ENCODE measurements at places on chromosomes 2 and 18.

- DNase-seq = no peak
Measured at GRCh38 chr2:18433872-18434271, 126.6 kb downstream of the RDH14 start.

DNA sequence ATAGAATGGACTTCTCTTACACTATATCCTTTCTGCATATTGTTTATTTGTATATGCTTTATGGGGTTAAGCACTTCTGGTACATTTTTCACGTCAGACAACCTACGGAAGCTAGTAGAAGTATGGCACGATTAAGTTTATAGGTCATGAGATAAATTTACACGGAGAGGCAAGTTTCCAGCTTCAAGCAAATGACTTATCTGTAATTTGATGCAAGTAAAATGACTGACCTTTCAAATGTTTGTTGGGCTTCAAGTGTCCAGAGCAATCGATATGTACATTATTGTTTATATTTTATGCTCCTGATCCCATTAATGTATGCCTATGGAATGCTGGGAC is 97.5 kb upstream of the EFEMP1 start:
- no peak for DNase-seq

DNA sequence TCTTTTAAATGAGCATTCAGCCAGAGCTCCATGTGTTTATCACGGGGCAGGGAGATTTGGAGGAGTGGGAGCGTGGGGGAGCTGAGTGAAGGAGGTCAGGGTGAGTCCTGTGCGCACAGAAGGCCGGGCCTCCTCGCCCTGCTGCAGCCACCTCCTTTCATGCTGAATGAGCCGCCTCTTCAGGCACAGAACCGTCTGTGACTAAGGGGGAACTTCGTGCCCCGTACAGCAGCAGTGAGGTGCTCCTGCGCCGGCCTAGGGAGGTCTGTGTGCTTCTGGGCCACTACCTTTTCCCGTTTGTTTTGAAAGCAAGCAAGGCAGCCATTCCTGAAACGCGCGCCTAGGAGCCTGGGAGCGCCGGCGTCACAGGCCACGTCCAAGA is 27.1 kb upstream of the ZNF516 start:
- DNase-seq = no peak

- DNase-seq = no peak
Measured at GRCh38 chr2:237258116-237258515, 155.8 kb downstream of the COL6A3 start.

- no peak for DNase-seq
Measured at GRCh38 chr2:217822296-217823252, 180.2 kb downstream of the TNS1 start.

GRCh38 chr2:85534099-85534498 is 4.9 kb upstream of the MAT2A start:
- DNase-seq = no peak

- DNase-seq = no peak
Measured at GRCh38 chr2:16633621-16634430, 31.8 kb downstream of the CYRIA start.

DNA sequence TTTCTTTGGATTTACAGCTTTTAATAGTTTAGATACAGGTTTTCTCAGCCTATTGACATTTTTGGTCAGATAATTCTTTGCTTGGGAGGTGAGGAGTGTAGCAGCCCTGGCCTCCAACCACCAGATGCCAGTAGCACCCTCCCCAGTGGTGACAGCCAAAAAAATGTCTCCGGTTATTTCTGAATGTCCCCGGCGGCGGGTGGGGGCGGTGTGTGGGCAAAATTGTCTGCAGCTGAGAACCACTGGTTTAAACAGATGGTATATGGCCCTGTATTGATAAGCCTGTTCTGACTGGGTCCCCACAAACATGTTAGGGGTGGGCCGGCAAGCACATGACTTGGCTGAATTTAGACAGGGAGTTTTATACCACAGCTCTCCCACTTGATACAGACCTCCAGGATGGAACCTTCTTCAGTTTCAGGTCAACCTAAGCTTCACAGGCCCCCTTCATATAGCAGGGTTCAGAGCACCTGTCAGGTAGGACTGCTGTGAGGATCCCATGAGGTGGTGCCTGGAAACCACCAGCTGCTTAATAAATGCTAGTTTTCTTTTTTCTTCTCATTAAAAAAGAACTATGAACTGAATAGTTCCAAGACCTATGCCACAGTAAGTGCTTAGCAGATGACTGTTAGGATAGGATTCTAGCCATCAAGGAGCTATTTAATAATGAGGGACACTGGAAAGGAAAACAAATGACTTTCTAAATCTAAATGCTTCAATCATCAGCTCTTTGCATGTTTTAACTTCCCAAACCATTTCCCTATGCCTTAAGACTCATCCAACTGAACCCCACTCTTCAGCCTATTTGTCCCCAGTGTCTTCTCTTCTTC is 18.1 kb downstream of the LPIN2 start:
- DNase-seq = no peak

- DNase-seq = no peak
Measured at GRCh38 chr2:28321426-28321825, 71.2 kb upstream of the FOSL2 start.

- no peak for DNase-seq
Measured at GRCh38 chr2:20614201-20615067, 36.5 kb downstream of the HS1BP3 start.

- no peak for DNase-seq
Measured at GRCh38 chr2:74550231-74550630, 3.5 kb downstream of the LOXL3 start.

- DNase-seq = no peak
Measured at GRCh38 chr2:152406119-152406835, 71.3 kb downstream of the FMNL2 start.

GRCh38 chr2:33062665-33063250 is 116.0 kb downstream of the LTBP1 start:
- no peak for DNase-seq

DNA sequence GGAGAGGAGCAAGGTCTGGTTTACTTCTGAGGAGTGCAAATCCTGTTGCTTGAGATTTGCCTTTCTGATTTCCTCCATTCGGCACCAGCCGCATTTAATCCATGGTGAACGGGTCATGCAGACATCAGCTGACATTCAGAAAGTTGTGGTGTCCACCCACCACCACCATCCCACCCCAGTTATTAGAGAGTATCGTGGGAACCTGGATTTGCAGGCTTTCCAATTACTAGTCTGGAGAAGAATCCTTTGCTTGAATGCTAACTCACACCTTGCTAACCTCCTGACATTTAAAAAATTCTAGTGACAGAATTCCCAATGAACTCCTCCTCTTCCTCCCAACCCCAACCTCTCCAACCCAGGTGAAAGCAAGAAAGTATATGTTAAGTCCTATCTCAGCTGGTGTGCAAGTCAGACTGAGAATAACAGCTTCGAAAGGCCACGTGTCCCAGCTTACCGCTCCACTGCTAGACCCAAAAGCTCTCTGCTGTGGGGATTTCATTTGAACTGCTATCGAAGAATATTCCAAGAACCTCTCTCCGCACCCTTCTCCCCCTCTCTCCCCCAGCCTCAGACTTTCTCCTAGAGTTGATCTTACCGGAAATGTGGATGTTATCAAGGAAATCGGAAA is 17.7 kb downstream of the BCL11A start:
- no peak for DNase-seq

DNA sequence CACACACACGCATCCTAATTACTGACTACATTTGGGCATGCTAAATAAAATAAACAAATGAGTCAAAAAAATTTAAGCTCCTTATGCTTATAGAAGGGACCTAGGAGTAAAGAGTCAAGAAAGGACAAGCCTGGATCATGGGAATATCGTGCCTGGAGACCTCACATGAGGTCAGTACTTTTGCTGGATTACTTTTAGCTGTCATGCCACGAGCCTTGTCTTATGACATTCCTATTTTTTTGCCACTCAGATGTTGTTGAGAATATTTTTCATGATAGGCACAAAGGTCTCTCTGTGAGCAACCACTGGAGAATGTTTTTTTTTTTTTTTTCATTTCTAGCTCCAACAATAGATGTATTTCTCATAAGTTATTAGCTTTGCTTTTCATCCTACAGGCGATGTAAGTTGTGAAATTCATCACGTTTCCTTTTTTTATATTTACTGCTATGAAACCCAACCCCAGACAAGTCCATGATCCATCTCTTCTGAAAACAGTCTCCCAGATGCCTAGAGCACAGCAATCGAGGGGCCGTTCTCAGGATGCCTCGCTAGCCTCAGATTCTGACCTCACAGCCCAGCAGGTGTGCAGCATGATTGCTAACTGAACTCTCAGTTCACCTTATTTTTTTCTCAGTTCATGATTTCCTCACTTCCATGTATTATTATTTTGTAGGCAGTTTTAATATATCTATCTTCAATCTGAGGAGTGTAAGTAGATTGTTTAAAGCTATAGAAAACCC is 464.5 kb downstream of the IRS1 start:
- no peak for DNase-seq

- no peak for DNase-seq
Measured at GRCh38 chr2:135485441-135485840, 45.6 kb downstream of the ZRANB3 start.

DNA sequence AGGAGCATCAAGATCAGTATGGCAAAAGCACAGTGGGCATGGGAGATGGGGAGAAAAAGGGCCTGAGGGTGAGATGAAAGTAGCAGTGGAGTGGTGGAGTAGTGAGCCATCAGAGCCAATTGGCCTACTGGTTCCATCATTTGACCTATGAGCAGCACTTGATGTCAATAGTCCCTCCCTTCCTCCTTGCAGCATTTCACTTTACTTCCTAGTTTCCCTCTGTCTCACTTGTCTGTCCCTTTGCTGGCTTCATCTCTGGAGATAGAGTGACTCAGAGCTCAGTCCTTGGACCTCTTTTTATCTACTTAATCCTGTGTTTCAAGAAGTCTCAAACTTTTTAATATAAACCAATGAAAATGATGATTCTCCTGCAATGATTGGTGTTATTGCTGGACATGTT is 32.1 kb downstream of the FBXO48 start:
- DNase-seq = no peak

GRCh38 chr2:63425606-63426005 is 162.7 kb downstream of the WDPCP start:
- no peak for DNase-seq

GRCh38 chr18:76374330-76375281 is 120.4 kb downstream of the ZNF516 start:
- DNase-seq = peak; percentile 44

- DNase-seq = no peak
Measured at GRCh38 chr18:61064911-61065310, 268.3 kb upstream of the CDH20 start.

DNA sequence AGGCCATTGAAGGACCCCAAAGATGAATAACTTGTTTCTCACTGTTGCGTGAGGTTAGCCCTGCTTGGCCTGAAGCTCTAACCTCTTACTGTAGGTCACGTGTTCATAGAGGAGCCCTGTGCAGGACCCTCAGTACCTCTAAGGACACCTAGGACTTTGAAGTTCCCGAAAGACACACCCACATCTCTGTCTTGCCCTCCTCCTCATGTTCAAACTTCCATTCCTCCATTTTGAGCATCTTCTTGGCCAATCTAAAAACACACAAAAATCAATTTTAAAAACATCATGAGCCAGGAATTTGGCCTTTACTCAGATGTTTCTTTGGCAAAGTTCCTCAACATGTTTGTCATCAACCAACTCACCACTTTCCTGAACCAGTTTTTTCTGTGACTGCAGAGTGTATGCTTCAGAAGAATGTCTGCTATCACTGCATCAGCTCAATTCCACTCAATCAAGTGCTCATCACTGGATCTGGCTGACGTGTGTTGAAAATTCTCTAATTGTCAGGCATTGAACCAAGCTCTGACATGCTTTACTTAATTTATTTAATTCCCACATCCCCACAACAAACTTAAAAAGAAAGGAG is 101.6 kb downstream of the AP1S3 start:
- no peak for DNase-seq

GRCh38 chr2:183038341-183039300 is at the start of gene NCKAP1:
Gene NCKAP1 (minus strand): TSS chr2:183038457. CDS start chr2:183038099, 358 bp downstream.
- peak; percentile 84 for DNase-seq

GRCh38 chr2:121790276-121790956 is 35.0 kb downstream of the TSN start:
- DNase-seq = no peak

DNA sequence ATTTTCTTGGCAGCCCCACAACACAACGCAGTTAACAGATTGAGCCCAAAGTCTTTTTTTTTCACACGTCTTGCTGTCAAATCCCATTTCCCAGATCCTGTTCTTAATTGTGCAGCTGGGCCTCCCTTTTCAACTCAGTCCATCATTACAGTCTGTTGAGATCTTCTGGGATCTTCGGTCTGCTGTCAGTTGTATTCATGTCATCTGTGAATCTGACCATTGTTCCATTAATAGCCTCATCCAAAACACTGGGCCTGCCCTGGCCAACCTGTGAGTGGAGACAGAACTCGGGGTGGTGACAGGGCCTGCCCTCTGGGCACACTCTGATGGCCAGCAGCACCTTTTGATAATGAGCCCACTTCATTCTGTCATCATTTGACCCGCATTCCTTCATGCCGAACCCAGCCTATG is 39.7 kb upstream of the SEMA4C start:
- DNase-seq = no peak

DNA sequence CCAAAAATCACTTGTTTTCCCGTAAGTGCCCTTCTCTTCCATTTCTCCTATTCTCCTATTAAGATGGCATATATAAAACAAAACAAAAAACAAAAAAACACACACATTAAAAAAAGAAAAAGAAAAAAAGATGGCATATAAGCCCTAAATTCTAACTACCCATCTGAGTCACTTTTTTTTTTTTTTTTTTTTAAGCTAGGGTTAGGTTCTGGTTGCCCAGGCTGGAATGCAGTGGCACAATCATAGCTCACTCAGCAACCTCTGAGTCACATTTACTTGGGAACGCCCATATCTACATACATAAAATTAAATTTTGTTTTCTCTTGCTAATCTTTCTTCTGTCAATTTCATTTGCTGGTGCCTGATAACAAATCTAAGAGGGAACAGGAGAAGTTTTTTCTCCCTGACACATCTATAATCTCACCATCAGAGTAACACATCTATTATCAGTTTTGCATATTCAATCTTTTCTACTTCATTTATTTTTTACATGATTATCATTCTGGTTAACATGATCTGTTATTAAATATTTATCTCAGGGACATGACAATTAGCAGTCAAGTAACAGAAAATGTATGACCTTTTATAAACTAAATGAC is 52.1 kb downstream of the EEF1B2 start:
- DNase-seq = no peak

DNA sequence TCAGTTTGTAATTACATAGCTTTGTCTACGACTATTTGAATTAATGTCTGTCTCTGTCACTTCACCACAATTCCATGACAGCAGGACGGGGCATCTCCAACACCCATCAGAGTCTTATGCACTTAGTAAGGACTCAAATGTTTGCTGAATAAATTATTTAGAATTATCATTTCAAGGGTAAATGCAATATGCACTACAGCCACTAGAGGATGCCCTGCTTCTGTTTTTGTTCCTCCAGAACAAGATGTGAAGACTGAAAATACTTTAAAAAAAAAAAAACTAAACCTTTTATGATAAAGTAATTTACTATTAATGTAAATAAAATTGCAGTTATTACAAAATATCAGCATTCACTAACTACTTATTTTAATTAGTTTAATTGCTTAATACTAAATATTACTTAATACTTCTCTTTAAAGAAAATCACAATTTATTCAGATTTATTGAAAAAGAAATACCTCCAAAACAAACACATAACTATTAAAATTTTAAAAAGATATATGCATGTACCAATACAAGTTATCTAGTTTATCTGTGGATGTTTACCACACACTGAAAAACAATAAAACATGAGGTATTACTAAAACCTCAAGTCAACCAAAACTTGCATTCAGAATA is 3.2 kb downstream of the PIGN start:
- DNase-seq = no peak

GRCh38 chr2:36915627-36916026 is 50.7 kb downstream of the STRN start:
- no peak for DNase-seq

Data from stimulated activated CD4-positive, alpha-beta T cell treated with anti-CD3 and anti-CD28 coated beads, Interleukin-12 subunit alpha, Interleukin-12 subunit beta, amount 100 ng/mL, for 24 hours (primary cell).